ENCODE measurements at places on chromosomes 4 and X. TPM values are rescaled to one million over a fixed set of nuclear protein-coding genes. Genes with fewer than 3 reads are reported as not detected.

Gene SLIT2
- 17.2 TPM for total RNA-seq

Gene BEX1
- 136 TPM for total RNA-seq

Gene MAGEA8
- not detected for total RNA-seq

Gene HEPH
- total RNA-seq: 4.7 TPM

Gene GUCY1A1
- total RNA-seq: 72.6 TPM

Gene OSTC
- 40.4 TPM for total RNA-seq

Gene LRP2BP
- 13.5 TPM for total RNA-seq

Gene ADH1C
- not detected for total RNA-seq

Gene MAGEA10
- total RNA-seq: not detected

Gene PCSK1N
- 63.5 TPM for total RNA-seq

Gene NXF2
- total RNA-seq: not detected

Gene KIF4A
- 4.1 TPM for total RNA-seq

Gene PRKG2
- total RNA-seq: 15.3 TPM

Gene ZMAT1
- total RNA-seq: 22.8 TPM

Gene LRAT
- total RNA-seq: 0.94 TPM

Gene TIGD4
- total RNA-seq: 3.1 TPM

Gene TMEM35A
- 67.3 TPM for total RNA-seq

Gene DGKK
- 0.63 TPM for total RNA-seq

Gene FMR1NB
- not detected for total RNA-seq

Gene MTTP
- 1.3 TPM for total RNA-seq

Gene TCP11X2
- 1.9 TPM for total RNA-seq

Gene COMMD8
- 16.6 TPM for total RNA-seq

Gene CPE
- total RNA-seq: 376 TPM

Gene RTL9
- 0.63 TPM for total RNA-seq

Gene AWAT2
- not detected for total RNA-seq

Gene CSAG2
- not detected for total RNA-seq

Gene ATP2B3
- 11.6 TPM for total RNA-seq

Gene CSAG1
- not detected for total RNA-seq

All from parietal lobe (tissue), 2 donors.